Activated gamma-delta T cell treated with Interleukin-2 at 50 U/mL for 16 hours (primary cell): ENCODE measurements at places on chromosomes 7 and 10.

- no peak for DNase-seq
Observed at GRCh38 chr10:116385994-116386809, 41.4 kb upstream of the PNLIPRP3 start.

DNA sequence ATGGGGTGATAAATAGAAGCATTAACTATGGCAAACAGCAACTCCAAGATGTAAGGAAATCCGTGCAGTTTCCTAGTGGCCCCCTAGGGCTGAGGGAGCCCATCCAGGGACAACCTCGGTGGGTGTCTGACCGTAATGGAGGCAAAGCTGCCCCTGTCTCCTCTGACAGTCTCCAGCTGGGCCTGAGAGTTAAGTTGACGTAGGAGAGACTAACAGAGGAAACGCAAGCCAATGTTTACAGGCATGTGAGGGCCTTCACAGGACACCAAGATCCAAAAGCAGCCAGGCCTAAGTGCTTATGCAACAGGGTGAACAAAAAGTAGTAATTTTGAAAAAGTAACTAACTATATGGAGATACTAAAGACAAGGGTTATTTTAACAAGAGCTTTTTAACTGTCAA lies 330.0 kb upstream of the C7orf33 start:
- DNase-seq, result no peak

DNA sequence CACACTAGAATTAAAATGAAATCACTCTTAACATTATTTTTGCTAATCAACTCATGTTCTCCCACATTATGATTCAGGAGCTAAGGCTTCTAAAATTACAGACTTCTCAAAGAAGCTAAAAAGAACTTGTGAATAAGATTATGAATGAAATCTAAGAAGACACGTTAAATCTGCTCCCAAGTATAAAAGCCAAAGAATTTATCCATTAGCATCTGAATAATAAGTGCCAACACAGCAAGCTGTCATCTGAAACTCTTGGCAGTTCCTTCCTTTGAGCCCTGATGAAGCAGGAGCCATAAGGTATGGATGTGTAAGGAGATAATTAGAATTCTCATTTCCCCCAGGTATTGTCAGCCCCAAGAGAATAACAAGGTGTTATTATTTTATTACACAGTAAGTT lies 50.3 kb downstream of the TPK1 start:
- no peak for DNase-seq

DNA sequence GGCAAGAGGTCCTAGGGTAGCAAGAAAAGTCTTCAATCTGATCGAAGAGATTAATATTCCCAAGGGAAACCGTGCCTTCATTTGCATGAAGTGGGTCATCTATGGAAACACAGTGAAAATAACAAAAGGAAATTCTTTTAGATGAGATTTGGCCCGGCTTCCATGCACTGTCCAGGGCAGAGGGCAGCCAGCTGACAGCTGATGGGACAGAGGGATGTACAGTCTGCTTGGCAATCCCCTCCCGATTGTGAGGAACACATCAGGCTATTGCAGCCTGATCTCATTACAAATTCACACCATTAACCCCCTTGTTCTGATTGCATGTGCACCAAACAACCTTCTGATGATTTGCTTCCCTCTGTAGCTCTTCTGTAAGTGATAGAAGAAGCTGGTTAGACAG lies 105.3 kb downstream of the FRMD4A start:
- no peak for DNase-seq

DNA sequence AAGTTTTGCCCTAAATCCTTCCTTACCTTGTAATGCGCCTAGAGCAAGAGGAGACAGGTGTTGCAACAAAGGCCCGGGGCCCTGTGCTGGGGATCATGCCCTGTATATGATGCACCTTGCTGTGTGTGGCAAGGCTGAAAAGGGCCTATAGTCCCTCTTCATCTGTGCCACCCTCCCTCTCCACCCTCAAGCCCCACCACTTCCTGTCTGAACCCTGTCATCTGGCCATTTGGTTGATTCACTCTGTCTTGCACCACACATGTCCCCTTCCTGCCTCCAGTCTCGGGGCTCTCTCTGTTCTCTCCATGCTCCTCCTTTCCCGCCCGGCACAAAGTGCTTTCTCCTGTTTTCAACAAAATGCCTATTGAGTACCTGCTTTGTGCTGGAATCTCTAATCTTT lies 11.5 kb upstream of the MALSU1 start:
- DNase-seq, result no peak

DNA sequence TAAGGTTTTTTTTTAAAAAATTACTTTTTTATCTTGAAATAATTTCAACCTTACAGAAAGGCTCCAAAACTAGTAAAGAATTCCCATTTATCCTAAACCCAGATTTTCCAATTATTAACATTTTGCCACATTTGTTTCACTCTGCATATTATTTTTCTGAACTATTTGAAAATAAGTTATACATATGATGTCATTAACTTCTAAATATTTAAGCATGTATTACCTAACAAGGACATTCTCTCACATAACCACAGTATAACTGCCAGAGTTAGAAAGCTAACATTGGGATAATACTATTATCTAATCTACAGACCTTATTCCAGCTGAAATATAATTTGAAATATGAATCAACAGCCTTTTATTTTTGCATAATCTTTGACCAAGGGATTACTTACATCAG lies 65.8 kb downstream of the SLC18A2 start:
- DNase-seq, result no peak

- no peak for DNase-seq
Observed at GRCh38 chr10:126130271-126130710, 233.9 kb downstream of the FANK1 start.

GRCh38 chr10:7003831-7004395 lies 406.9 kb downstream of the SFMBT2 start:
- no peak for DNase-seq

GRCh38 chr10:119663866-119664698 lies 12.9 kb downstream of the BAG3 start:
- no peak for DNase-seq

DNA sequence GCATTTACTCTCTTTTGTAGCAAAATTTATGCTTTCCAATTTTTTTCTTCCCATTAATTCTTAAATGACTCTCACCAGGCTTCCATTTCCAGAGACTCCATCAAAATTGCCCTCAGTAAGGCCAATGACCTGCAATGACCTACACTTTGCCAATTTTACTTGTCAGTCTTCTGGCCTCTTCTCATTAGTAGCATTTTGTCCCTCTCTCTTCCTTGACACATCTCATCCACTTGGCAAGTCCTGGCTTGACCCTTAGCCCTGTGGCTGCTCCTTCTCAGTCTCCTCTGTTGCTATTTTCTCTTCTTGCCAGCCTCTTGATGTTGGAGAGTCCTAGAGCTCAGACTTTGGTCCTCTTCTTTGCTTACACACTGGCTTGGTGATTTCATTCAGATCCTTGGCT lies 166.1 kb upstream of the MTPN start:
- no peak for DNase-seq

GRCh38 chr10:132904181-132904813 lies 38.1 kb downstream of the CFAP46 start:
- DNase-seq, result no peak

- no peak for DNase-seq
Observed at GRCh38 chr7:152333134-152333533, 102.7 kb downstream of the KMT2C start.

DNA sequence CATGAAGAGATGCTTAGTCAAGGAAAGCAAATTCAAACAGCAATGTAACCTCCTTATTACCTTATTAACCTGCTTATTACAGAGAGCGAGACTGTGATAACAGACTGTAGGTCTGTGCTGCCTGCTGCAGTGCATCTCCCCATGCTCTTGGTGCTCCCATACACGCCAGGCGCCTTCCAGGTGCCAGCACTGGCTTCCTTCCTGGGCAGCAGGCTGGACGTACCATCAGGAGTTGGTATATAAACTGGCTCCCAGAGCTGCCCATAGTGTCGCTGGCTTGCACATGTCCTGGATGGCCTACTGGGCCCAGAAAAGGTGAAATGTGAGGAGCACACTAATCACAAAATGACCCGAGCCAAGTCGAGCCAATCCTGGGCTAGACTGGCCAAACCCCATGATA lies 13.5 kb downstream of the ATP6V0E2 start:
- DNase-seq, result no peak

DNA sequence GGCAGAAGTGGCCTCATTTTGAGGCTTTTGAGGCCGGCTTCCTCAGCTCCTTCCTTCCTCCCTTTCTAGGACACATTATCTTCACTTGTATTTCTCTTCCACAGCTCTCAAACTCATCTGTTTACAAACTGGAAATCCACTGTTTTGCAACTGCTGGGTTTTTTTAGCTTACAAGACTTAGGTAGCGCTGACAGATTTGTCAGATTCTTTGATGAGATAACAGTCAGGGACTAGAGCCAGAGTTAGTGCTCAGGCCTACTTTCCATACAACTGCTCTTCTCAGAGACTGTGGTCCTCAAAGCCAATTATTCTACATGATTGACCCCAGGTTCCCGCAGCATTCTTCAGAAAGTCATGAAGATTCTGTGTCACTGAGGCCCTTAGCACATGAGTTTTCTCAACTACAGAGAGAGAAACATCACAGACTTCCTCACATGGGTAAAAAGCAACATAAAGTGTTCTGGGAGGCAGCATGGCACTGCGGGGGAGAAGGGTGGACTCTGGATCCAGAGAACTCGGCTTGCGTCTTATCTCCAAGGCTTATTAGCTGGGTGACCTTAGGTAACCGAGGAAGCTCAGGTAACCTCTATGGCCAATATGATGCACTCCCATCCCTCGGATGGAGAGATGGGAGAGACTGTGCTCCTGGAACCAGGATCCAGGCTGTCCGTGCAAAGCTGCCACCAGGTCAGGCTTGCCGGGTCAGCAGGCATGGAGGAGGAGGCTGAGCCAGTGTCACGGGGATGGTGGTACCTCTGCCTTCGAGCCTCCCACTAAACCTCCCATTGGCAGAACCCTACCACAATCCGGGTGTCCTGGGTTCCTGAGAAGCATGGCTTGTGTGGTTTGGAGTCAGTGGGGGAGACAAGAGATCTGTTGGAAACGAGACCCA lies 10.5 kb downstream of the DDC start:
- no peak for DNase-seq

DNA sequence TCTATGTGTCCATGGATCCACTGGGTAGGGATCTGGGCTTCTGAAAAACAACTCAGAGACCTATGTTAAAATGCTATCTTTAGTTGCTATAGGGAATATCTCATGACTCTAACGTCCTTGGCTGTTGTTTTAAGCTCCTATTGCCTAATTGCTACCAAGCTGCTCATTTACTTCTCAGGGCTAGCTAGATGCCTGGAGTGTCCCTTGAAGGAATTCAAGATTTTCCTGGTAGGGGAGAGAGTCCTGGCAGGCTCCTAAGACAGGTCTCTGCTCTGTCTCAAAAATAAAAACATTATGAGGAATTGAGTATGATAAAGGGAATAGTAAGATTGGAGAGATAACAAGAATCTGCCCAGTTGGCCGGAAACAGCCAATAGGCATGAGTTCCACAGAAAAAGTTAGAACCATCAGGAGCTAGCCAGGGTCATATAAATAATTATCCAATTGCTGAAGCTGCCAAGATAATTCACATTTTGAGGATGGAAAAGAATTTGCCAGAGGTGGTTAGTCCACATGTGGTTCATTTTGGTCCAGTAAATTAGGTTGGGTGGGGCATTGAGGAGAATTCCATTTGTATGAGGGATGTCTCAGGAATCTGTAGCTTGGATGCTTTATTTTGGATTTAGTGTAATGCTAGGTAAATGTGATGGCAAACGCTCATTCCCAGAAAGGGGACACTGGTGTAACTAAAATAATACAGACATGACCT lies 362.7 kb upstream of the VSTM2A start:
- DNase-seq, result no peak

DNA sequence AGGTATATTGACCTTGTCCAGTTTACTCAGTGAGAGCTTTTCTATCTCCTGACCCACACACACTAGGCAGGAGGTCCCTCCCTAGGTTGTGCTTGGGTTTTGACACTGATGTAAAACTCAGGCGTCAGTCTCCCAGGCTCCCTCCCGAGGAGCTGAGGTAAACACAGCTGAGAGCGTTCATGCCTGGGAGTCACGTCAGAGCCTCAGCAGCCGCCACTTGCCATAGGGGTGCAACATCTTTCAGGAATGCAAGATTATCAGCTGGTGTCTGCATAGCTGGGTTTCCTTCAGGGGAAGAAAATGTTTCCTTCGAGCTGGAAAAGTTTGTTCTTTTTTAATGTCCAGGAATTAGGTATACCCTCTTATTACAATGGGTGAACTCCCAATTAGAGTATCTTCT lies 70.6 kb downstream of the FGFR2 start:
- no peak for DNase-seq

GRCh38 chr10:9137368-9137767 lies 1082.9 kb downstream of the GATA3 start:
- DNase-seq, result no peak

DNA sequence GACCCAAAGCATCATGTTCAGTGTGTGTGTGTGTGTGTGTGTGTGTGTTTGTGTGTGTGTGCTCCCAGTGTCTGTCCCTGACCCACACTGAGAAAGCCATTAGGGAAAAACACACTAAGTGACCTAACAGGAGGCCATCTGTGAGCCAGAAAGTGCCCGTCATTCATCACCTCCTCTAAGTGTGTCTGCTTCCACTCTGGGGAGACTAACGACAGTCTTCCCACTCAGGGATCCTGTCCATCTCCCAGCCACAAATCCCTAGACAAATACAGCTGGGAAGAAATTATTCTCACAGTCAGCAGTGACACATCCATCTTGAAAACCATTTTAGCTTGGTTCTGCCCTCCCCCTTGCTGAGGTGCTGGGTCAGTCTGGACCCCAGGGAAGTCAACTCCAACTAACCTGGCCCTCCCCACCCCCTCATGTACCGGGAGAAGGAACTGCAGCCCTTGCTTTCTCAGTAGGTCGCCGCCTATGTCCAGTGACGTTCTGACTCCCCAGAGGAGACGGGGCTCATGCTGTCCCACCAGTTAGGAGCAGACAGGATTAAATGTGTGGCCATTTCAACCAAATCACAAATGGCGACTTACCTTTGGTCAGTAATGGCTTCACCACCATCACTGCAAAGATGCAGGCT lies 296.5 kb upstream of the ZNF32 start:
- DNase-seq, result no peak

- DNase-seq, result no peak
Observed at GRCh38 chr10:62501547-62501946, 127.4 kb downstream of the ZNF365 start.
